ENCODE measurements at places on chromosomes 11 and 22. TPM values are rescaled to one million over a fixed set of nuclear protein-coding genes. Genes with fewer than 3 reads are reported as not detected.

DNA sequence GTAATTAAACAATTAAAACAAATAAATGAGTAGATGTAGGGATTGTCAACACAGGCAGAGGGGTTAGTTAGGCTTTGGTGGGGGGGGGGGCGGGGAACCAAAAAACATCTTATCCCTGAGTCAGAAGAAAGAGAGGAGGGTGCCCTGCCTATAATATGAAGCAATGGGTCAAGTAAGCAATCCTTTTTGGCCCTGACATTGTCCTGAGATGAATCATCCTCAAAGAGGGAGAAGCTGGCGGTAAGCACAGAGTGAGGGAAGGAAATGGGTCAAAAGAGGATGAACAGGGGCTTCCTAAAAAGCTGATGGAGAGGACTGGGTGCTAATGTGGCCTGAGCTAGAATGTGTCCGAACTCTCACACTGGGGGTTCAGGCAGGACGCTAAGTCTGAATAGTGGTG, 4.7 kb downstream of the OLFML1 start:
- DNase-seq, result no peak

DRAP1 gene
- total RNA-seq, result 123 TPM

DNA sequence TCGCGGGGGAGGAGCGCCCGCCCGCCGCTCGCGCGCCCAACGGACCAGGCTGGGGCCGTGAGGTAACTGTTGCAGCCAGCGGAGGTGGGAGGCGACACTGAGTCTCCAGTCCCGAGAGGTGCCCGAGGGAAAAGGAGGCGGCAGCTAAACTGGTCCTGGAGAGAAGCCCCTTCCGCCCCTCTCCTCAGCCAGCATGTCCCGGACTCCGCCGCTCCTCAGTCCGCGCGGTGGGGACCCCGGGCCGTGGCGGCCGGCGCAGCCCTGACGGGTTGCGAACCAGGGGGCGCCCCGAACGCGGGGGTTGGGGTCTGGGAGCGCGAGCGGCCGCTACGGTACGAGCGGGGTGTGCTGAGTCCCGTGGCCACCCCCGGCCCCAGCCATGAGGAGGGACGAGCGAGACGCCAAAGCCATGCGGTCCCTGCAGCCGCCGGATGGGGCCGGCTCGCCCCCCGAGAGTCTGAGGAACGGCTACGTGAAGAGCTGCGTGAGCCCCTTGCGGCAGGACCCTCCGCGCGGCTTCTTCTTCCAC, at the start of gene PDE3B:
Gene PDE3B (plus strand): TSS at position 108 of the 529 bp plus-strand sequence. CDS start 272 bp downstream, at position 380.
- peak; percentile 40 for DNase-seq

GRCh38 chr11:6025056-6025455, 5.5 kb downstream of the OR56A1 start:
- DNase-seq, result no peak

DNA sequence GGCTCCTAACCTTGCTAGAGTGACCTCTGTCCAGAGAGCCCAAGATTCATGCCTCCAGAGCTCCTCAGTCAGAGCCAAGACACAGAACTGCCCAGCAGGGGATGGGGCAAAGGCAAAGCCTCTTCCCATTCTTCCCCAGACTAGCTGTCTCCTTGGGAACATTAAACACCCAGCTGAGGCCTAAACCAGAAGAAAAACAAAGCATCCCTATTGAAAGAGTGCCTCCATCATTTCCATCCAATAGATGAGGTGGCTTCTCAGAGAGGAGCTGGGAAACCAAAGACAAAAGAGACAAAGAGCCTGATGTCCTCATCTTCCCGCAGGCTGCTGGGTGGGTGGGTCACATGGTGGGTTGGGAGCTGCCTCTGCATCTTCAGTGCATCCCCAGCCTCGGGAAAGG, 37.4 kb downstream of the COMMD9 start:
- no peak for DNase-seq

HPX gene
- 1.2 TPM for total RNA-seq

- no peak for DNase-seq
Observed at GRCh38 chr11:35066030-35066429, 72.9 kb upstream of the CD44 start.

NPTXR gene
- 2.5 TPM for total RNA-seq

SLC29A2 gene
- 1.8 TPM for total RNA-seq
